ENCODE measurements at places on chromosomes 1 and 21.

DNA sequence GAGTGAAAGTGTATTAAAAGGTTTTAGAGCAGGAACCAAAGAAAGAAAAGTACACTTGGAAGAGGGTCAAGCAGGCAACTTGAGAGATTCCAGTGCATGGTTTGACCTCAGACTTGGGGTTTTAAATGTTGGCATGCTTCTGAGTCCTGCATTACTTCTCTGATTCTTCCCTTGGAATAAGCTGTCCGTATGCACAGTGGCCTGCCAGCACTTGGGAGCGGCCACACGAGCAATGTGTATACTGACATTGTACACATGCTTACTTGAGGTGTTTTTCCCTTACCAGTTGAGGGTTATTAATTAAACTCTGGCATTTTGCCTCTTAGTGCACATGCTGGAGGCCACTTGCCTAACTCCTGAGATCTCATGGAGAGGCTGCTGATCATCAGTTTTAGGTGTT lies 786.6 kb upstream of the RGS18 start:
- DNase-seq: no peak

- DNase-seq: no peak
Measured at GRCh38 chr1:45752441-45753052, 2.1 kb upstream of the IPP start.

GRCh38 chr1:172970186-172970585 lies 80.6 kb downstream of the TNFSF18 start:
- no peak for DNase-seq

GRCh38 chr1:203663294-203663693 lies 36.7 kb downstream of the ATP2B4 start:
- peak; percentile 40 for DNase-seq

- no peak for DNase-seq
Measured at GRCh38 chr1:45508295-45509151, 8.4 kb downstream of the MMACHC start.

GRCh38 chr21:15227919-15228318 lies 163.1 kb upstream of the NRIP1 start:
- DNase-seq: no peak

DNA sequence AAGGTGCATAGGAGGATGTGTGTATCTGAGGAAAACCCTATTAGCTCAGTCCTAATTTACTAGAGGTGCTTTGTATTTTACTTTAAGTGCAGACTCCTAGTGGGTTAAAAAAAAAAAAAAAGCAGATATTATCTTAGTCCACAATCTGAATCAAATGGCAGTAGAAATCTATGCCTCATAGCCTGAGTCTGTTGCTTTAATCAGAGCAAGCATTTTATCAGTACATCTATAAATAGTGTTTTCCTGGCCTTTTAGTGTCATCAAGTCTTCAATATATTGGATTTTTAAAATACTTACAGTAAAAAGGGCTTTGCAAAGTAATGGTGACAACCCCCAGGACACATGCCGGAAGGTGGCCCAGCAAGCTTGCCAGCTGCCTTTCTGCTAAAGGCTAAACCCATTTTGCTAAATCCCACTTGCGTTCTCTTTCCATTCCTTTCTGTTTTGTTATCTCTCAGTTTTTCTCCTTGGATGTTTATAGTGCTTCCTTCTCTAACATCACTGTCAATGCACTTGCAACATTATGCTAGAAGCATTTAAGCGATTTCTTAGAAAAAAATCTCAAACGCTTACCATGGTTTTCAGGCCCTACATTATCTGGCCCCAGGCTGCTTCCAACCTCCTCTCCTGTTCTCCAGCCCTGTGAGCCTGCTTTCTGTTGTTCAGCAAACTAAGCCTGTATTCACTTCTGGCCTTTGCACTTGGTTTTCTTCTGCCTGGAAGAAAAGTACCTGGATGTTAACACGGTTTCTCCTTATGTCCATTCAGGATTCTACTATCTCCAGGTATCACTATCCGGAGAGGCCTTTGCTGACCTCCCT lies 206.3 kb downstream of the PDE4B start:
- no peak for DNase-seq

DNA sequence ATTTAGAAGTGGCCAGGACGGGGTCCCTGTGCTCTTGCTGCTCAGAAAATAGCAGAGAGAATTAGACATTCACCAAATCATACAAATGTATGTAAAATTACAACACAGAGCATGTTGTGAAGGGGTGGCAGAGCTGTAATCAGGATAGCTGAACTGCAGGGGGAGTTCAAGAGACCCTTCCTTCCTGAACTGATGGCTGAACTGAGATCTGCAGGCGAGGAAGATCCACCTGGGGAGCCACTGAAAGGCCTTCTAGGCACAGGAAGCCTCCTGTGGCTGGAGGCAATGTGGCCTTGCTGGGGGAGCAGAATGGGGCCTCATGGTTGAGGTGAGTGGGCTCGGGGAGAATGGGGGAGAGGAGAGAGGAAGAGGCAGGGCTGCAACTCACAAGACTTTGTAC lies 216.5 kb downstream of the PRDM2 start:
- no peak for DNase-seq
